CD8-positive, alpha-beta T cell (primary cell): ENCODE measurements at places on chromosomes 2 and 18.

DNA sequence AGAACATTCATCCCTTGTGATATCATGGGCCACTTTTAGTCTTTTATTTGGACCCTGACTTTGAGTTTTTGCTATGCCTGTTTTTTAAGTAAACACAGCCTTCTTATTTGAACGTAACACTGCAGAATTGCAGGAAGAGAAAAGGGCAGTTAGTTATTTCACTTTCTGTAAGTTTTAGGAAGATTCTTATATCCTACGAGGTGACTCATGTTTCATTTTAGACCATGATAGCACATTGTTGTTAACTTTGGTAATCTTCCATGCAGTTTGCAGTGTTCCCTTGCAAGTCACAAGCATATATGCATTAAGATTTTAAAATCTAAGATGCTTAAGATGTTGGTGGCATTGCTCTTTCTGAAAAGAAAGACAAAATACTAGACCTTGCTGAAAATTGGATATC, 128.6 kb upstream of the EPC2 start:
- DNase-seq, result no peak

GRCh38 chr2:218217360-218218267, 625 bp downstream of the ARPC2 start:
- peak; percentile 82 for DNase-seq

- no peak for DNase-seq
Measured at GRCh38 chr18:57640236-57640635, 18.6 kb upstream of the NARS1 start.

GRCh38 chr2:173410579-173410978, 55.9 kb downstream of the CDCA7 start:
- no peak for DNase-seq

DNA sequence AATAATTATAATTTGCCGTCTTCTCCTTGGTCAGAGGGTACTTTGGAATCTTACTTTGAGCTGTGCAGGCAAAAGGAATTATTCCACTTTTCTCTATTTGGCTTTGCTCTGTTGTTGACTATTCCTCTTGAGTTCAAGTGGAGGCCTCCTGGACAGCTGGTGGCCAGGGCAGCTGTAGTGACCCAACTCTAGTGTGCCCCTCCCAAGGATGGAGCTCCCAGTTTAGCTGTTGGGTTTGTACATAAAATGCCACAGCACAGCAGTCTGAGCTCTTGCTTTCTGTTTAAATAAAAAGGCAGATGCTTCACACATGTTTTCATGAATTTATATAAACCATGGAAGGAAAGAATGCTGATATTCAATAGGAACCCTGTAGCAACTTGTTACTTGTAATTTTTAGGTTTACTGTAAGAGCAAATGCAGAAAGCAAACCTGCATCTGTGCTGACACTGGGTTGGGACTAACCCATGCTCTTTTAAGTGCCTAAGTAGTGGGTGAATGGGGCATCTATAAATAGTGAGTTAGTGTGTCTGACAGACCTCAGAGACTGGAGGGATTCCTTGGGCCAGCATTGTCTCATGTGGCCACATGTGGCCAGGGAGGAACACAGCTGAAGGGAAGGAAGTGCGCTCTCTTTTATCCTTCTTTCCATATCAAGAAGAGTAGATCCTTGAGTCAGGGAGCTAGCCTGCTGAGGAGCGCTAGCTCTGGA, 121.8 kb downstream of the FHOD3 start:
- DNase-seq, result no peak
